ENCODE measurements at places on chromosomes 4 and X.
A peak's percentile ranks its signal among the peaks of the same experiment; 100 is the strongest.

DNA sequence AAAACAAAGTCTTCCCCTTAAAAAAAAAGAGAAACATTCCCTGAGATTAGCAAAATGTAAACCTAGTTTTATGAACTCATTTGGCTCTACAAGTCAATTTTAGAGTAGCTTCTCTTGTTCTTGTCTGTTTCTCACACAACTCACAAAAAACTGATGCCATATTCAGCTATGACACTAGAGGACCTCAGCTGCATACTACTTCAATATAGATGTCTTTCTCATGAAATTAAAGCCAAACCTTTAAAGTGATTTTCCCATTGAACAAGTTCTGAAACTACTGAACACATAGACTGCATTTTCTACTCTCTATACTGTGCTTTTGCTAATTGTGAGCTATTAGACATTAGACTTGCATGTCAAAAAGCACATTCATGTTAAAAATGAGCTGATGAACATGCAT, 49.8 kb downstream of the TBCK start:
- no peak for DNase-seq

DNA sequence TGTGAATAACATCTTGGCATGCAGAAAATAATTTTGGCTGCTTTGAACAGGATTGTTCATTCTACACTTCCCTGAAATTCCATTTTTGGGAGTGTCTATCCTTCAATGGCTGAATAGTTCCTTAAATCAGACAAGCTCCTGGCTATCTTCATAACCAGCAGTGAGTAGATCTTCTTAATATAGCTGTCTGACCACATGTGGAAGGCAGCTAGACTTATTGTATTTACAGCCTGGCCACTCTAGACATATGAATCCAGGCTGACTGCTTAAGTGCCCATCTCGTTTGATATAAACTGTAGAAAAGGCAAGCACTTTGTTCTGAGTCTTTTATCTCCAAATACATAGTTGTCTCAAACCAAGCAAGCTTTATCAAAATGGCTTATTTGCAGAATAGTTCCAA, 40.0 kb downstream of the PWWP3B start:
- DNase-seq, result no peak

- DNase-seq, result no peak
Observed at GRCh38 chr4:45620808-45621207, 503.0 kb downstream of the GABRG1 start.

GRCh38 chrX:153863251-153863991, 22.6 kb downstream of the L1CAM start:
- no peak for DNase-seq

DNA sequence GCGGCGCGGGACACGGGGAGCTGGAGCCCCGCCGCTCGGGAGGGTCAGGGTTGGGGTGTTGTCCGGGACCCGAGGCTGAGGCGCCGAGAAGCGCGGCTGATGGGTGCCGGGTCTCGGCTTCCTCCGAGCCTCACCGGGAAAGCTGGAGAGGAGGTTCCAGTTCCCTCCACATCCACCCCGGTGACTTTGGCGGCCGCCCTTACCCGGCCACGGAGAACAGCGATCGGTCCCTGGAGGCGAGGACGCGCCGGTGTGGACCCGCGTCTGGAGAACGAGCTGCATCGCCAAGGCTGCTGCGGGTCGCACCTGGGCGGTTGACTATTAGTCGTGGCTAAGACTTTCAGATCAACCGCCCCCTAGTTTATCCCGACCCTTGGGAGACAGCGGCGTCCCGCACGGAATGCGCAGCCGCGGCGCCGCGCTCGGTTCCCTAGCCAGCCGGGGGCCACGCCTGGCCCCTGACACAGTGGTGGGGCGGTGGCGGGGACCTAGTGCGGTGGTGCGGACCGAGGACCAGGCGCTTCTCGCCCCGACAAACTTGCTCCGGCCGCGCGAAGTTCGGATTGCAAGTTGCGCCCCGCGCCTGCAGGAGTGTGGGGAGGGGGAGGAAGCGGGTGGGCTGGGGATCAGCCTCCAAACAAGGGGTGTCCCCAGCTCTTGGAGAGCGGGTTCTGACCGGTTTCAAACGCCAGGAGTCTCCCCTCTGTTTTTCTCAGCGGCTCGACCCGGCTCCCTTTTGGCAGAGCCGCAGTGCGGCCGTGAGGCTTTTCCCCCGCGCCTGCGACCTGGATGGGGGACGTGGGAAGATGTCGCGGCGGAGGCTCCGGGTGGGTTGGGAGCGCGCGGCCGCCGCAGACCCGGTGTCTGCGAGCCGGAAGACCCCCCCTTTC, 568 bp downstream of the FHDC1 start:
- DNase-seq, result peak; percentile 13

GRCh38 chr4:39825090-39825489, 127.2 kb downstream of the UBE2K start:
- no peak for DNase-seq

- no peak for DNase-seq
Observed at GRCh38 chrX:96683997-96684338, 674 bp upstream of the DIAPH2 start.

DNA sequence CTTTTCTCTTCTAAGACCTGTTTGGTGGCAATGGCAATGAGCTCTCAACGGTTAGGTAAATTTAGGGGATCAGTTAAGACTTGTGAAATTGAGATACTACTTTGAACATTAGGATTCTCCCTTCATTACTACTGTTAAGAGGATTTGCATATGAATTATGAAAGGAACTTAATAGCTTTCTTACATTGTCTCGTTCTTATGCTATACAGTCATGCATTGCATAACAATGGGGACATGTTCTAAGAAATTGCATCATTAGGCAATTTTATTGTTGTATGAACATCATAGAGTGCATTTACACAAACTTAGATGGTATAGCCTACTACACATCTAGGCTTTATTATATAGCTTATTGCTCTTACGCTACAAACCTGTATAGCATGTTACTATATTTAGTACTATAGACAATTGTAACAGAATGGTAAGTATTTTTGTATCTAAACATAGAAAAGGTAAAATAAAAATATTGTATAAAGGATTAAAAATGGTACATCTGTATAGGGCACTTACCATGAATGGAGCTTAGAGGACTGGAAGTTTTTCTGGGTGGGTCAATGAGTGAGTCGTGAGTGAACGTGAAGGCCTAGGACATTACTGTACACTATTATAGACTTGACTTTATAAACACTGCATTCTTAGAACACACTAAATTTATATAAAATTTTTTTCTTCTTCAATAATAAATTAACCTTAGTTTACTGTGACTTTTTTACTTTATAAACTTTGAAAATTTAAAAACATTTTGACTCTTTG, 62.5 kb downstream of the PAQR3 start:
- DNase-seq, result no peak

DNA sequence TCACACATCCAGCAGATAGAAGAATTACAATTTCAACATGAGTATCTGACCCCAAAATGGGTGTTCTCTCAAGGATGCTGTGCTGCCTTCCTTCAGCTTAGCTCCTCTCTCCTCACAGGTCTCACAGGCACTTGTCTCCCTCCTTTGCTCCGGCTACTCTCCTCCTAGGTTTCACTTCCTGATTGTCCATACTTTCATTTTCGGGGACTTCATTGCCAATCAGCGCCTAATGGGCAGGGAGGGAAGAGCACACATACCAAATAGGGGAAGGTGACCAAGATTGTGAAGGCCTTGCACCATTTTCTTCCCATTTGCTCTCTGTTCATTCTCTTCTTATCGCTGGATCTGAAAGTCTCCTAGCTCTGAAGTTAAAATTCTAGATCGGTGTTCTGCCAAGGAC, 125.4 kb upstream of the EOLA2 start:
- no peak for DNase-seq

GRCh38 chrX:129772796-129773431, 6.8 kb upstream of the SASH3 start:
- DNase-seq, result peak; percentile 2

DNA sequence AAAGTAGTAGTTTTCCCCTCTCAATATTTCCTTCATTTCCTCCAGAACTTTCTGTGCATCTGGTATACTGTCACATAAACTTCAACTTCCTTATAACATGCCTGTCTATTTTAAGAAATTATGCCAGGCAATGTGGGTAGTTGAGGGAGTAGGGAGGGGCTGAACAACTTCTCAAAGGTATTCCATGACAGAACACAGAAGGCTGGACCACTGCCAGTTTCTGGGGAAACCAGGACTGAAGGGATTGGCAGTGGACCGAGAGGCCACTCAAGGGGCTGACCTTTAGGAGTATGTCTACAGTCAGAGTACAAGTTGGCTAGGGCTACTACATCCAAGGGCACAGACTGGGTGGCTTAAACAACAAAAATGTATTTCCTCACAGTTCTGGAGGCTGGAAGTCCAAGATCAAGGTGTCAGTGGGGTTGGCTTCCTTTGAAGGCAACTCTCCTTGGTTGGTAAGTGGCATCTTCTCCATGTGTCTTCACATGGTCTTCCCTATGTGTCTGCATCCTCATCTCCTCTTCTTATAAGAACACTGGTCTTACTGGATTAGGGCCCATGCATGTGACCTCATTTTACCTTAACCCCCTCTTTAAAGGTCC, 6.9 kb downstream of the SH3RF1 start:
- DNase-seq, result no peak

DNA sequence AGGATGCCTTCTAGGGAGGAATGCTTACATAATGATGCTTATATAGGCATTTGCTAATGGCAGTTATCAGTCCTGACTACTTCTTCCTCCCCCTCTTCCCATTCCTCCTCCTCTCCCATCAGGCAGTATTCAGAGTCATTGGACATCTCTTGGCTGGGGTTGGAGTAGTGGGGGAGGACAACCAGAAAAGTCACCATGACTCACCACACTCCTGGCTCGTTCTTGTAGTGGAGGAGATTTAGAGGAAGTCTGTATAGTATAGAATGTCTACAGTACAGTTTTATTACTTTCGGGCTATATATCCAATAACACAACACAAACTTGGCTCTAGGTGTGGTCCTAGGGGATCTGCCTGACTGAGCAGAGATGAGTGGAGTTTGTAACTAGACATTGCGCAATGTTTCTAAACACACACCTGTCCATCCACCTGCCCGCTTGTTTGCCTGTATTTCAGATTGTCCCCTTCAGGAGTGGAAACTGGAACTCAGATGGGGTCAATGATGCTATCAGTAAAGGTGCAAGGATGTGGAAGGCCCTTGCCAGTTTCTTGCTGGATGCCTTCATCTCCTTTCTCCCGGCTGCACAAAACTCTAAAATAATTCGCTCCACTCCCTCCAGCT, 27.9 kb upstream of the KIAA1210 start:
- DNase-seq, result no peak

- DNase-seq, result no peak
Observed at GRCh38 chr4:102552781-102553180, 51.6 kb downstream of the NFKB1 start.

GRCh38 chr4:16001484-16001858, 38.5 kb upstream of the FGFBP2 start:
- DNase-seq, result no peak

Data from cortex of kidney (tissue), 1 donor.